ENCODE measurements at places on chromosomes 5 and 9.

GRCh38 chr5:179953987-179954386 is 46.3 kb upstream of the TBC1D9B start:
- DNase-seq = no peak

GRCh38 chr9:81317939-81318338 is 371.4 kb downstream of the TLE1 start:
- DNase-seq = peak; percentile 38

- DNase-seq = peak; percentile 45
These were observed 345 bp upstream of the PRRC1 start for GRCh38 chr5:127517110-127517479.

DNA sequence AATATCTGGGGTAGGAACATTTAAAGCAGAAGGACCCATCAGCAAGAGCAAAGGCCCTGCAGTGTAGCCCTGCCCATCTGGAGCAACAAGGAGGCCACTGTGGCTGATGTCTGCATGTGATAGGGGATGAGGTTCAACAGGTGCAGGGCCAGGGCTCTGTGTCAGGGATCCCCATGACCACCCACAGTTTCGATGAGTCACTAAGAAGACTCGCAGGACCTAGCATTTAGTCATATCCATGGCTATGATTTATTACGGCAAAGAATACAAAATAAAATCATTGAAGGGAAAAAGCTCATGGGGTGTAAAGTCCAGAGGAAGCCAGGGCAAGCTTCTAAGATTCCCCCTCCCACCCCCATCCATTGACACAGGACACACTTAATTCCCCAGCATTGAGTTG is 188.6 kb downstream of the ADGRV1 start:
- DNase-seq = no peak

DNA sequence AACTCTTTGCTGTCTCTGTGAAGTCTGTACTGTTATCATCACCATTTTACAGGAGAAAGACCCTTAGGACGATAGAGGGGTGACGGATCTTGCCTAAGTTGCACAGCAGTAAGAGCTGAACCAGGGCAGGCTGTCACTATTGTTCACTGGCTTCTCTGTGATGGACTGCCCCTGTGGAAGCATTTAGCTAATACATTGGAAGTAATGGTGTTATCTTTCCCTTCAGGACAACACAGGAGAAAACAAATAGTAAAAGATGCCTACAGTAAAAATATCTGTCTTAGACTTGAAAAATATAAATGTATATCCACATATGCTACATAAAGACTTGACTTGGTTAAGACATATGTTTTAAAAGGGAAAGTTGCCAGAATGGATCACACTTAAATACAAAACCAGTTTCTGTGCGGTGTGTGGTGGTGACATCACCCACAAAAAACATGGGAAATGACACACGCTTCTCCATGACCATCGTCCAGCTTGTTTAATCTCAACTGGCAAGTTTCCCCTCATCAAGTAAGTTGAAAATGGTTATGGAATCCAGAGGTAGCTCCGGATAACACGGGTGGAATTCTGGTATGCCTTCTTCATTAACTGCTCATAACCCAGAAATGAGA is 351.8 kb downstream of the EBF1 start:
- DNase-seq = no peak
